Kidney epithelial cell (primary cell): ENCODE measurements at places on chromosomes 16 and 17. TPM values are rescaled to one million over a fixed set of nuclear protein-coding genes. Genes with fewer than 3 reads are reported as not detected.

DNA sequence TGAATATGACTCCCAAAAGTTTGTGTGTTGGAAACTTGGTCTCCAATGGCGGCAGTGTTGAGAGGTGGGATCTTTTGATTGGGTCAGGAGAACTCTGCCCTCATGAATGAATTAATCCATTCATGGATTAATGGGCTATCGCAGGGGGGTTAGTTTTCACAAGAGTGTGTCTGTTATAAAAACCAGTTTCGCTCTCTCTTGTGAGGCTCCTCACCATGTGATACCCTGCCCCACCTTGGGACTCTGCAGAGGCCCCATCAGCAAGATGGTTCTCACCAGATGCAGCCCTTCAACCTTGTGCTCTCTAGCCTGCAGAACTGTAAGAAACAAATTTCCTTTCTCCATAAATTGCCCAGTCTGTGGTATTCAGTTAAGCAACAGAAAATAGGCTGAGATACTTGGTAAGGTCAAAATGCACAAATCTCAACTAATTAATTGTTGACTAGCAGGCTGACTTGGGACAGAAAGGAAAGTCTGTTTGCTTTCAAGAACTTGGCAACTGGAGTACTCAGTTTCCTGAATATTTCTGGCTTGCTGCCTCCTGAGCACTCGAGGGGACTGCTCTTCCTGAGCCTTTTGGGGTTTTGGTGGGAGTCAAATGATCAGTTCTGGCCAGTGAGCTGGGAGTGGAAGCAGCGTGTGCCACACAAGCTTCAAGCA lies 13.8 kb upstream of the CCL17 start:
- DNase-seq = no peak

Gene ZPBP2
- total RNA-seq = not detected in 2 replicates

Gene PIPOX
- 0.29 and 0.34 TPM in 2 replicates for total RNA-seq

GRCh38 chr17:5362162-5362811 lies 57.2 kb downstream of the NUP88 start:
- DNase-seq = no peak

Gene SBK1
- 10.5 and 12.9 TPM in 2 replicates for total RNA-seq

- no peak for DNase-seq
These were observed 13.2 kb upstream of the TMEM100 start for GRCh38 chr17:55735731-55736405.

Gene BIRC5
- 7.2 and 8.6 TPM in 2 replicates for total RNA-seq

Gene CLEC3A
- not detected in 2 replicates for total RNA-seq

DNA sequence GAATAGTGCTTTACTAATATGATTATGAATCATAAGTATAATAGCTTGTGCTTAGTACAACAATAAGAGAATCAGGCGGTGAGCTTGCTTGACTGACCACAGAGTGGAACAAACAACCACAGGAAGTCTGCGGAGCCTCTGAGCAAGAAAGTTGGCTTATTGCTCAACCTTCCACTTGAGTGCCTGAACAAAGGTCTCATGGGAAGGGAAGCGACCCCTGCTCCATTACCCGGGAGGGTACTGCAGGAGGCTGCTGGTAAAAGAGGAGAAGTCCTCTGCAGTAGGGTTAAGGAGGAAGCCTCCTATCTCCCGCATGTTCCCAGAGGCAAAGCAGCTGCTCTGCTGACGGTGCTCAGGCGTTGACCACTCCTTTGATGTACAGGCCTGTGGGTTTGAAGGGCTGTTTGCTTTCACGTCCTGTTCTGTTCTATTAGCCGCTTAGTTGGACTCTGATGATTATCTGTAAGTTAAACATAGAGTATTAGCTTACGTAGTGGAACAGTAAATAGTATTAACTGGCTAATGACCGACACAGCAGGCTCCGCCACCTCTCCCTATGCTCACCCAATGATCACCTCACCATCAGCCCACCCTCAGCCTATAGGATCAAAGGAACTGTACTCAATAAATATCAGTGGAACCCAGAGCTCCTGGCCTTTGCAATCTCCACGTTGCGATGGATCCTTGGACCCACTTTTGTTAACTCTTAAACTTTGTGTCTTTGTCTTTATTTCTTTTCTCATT lies 17.5 kb downstream of the ALOX15B start:
- DNase-seq = peak; percentile 44

DNA sequence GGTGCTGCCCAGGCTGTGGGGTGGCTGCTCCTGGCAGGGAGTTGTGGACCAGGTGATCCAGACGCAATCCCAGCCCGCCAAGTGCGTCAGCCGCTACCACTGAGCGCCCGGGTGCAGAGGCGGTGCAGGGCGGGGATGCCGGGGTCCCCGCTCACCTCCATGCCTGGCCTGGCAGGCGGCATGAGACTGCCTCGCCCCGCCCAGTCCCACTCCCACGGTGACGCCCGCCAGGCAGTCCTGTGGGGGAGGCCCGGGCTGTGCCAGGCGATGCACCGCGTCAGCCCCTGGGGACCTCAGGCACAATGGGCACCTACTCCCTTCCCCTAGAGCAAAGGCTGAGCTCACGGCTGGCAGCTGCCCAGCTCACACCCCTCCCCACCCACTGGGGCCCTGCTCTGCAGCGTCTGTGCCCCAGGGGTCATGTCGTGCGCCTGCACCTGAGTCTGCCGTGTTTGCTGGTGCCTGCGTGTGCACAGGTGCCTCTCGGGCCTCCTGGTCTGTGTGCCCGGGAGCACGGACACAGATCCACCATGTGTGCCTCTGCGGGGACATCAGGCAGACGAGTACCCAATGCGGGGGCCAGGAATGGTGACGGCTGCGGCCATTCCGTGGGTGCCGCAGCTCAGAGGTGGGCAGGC lies 5.3 kb downstream of the RPUSD1 start:
- no peak for DNase-seq

DNA sequence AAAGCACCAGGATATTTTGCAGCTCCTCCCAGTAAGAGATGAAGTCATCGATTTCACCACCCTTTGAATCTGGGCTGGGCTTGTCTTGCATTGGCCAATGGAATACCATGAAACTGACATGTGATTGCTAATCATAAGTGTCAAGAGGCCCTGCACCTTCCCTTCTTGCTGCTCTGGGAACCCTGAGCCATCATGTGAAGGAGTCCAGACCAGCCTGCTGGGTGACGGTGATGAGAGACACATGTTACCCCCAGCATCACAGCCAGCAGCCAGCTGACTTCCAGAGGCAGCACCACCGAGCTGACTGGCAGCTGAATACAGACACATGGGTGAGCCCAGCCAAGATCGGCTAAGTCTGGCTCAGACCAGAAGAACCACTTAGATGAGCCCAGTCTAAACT lies 43.6 kb upstream of the CACNG4 start:
- no peak for DNase-seq

- no peak for DNase-seq
These were observed 7.1 kb upstream of the RHBDL3 start for GRCh38 chr17:32258383-32259140.

GRCh38 chr17:35766489-35766877 lies 5.8 kb downstream of the C17orf50 start:
- DNase-seq = no peak

DNA sequence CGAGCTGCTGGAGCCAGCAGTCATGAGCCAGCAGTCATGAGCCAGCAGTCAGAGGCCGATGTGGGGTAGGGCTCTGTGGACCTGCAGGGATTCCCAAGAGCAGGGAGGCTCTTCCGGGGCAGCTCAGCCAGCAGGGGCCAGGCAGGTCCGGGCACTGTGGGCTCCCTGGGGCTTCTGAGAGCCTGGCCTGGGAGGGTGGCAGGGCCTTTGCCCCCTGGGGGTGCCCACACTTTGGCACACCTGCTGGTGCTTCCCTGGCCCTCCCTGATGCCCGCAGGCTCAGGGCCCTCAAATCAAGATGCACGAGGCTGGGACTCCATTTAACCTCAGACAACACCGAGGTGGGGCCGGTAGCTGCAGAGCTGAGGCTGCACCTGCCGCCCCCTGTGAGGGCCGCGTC lies 18.1 kb downstream of the SOX8 start:
- DNase-seq = no peak

- no peak for DNase-seq
These were observed 92.5 kb downstream of the N4BP1 start for GRCh38 chr16:48517493-48517892.

Gene CD300LF
- not detected in 2 replicates for total RNA-seq

DNA sequence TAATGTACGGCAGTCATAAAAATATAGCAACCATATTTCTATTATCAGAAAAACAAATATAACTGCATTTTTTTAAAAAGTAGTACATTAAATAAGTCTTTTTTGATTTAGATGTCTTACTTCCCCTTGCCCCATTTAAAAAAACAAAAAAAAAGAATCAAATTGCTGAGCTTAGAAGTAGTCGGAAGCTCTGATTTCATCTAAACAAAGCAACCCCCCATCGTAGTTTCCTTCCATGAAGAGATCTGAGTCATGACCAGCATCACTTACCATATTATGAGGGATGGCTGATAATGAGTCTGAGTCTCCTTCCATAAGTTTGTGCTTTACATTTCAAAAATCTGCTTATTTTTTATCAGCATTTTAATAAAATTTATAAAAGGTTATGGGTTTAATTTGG lies 86.2 kb downstream of the ITFG1 start:
- DNase-seq = no peak

DNA sequence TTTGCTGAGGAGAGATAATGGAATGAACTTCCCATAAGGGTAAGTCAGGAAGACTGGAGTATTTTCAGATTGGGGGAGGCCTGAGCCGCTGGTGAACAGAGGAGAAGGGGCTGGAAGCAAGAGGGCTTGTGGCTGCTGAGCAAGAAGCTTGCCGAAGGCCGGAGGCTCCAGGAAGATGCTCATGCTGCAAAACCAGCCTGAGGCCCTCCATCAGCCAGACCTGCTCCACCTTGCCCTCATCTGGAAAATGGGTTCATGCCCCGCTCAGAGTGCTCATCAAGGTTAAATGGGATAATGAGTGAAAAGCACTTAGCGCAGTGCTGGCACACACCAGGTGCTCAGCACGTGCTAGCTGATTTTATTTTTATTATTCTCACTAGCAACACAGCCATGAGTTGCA lies 5.5 kb upstream of the ASGR1 start:
- no peak for DNase-seq

Gene ATP2C2
- 17.1 and 17.9 TPM in 2 replicates for total RNA-seq

DNA sequence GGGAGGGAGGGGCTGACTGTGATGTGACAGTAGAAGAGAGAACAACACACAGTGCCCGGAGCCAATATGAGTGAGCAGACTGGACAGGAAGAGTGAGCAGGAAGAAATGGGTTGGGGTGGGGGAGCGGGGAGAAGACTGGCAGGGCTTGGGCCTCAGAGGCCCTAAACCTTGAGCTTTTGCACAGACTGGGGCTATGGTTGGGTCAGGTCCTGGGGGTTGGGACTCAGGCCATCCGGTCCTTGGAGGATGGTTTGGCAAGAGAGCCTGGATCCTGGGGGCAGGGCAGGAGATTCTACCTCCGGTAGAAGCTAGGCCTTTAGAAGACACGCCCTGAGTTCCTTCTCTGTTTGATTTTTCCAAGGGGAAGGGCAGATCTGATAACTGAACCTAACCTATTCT lies 1.1 kb downstream of the CAMTA2 start:
- DNase-seq = no peak

Gene ABCA8
- total RNA-seq = not detected in 2 replicates

Gene FN3K
- total RNA-seq = 5.8 and 12.1 TPM in 2 replicates

Gene KRT12
- total RNA-seq = not detected in 2 replicates

DNA sequence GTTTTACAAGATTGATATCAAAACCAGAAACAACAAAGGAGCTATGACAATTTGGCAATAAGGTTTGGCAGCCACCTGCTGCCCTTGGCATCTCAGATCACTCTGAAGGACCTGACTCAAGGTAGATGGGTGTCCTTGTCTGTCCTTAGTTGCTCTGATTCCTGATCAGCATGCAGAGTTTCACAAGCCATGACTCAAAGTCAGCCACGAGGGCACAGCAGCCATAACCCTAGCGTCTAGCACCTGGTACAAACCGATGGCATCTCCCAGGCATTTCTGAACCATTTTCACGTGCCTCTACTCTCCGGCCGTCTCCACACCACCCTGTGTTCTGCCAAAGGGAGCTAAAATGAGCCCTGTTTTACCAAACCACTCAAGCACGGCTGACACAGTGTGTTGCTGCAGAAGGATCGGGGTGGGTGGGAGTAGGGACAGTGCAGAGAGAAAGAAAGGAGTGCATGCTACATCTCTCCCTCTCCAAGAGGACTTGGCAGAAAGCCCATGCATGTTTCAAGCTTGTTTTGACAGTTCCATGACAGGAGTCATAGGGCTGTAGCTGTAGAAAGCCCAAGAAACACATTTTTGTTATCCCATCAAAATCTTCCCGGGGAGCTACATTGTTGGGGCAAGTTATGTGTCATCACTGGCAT lies 297.3 kb downstream of the ABCC12 start:
- no peak for DNase-seq

DNA sequence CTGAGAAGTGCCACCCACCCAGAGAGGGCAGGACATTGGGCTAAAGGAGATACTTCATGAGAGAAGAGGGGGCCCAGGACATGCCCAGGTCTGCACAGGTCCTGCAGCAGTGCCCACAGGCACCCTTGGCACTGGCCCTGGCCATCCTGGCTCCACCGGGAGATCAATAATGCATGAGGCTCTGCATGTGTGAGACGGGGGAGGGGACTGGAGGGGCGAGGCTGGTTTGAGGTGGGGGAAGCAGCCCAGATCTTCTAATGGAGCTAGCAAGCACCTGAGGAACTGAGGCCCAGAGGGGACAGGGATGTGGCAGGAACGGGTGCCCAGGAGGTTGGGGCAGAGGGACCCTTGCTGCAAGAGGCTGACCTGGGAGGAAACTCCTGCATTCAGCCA lies 567 bp downstream of the OSBPL7 start:
- DNase-seq = no peak

Gene CD79B
- total RNA-seq = 0.14 TPM in 1 of 2 replicates, not detected in the other

DNA sequence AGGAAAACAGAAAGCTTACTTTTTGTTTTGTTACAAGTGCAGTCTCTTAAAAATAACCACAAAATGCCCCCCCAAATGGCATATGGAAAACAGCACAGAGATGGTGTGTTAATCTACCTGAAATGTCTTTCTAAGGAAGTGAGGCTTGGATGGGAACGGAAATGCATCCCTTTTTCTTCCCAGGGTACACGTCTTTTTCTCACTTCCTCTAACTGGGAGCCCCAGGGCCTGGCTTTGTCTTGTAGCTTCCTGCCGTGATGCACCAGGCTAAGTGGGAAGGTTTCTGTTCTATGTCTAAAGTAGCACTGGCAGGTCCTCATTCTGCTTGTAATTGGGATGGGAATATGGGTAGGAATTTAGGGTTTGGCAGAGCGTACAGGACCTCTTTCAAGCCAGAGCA lies 52.5 kb upstream of the CACNG3 start:
- no peak for DNase-seq

Gene NPIPA3
- total RNA-seq = 1.0 and 2.9 TPM in 2 replicates

DNA sequence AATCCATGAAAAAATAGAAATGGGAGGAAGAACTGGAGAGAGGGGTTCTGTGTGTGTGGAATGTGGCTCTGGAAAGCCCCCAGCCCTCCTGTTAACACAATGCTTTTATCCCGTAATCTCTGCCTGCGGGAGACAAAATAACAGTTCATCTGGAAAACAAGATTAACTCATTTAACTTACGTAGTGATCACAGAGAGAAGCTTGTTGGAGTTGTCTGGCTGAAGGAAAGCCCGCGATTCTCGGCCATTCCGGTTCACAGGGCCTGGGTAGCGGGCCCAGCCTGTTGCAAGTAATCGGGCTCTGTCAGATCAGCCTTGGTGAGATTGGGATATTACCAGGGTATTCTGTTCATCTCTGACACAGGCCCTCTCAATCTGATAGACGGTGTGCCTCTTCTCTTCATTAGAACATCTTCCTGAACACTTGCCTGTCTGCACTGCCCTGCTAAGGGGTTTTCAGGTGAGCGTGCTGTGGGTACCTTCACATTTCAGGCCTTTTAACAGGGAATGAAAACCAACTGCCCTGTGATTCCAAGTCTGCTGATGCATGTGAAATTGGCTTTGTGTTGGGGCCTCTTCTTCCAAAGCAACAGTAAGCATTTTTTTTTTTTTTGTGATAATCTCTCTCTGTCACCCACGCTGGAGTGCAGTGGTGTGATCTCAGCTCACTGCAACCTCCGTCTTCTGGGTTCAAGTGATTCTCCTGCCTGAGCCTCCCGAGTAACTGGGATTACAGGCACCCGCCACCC lies 609.9 kb downstream of the WWOX start:
- no peak for DNase-seq

Gene HAP1
- total RNA-seq = 0.96 and 1.6 TPM in 2 replicates
